ENCODE measurements at places on chromosomes 6 and 20.

GRCh38 chr6:79031821-79032590 is 46.0 kb downstream of the PHIP start:
- DNase-seq, result no peak

DNA sequence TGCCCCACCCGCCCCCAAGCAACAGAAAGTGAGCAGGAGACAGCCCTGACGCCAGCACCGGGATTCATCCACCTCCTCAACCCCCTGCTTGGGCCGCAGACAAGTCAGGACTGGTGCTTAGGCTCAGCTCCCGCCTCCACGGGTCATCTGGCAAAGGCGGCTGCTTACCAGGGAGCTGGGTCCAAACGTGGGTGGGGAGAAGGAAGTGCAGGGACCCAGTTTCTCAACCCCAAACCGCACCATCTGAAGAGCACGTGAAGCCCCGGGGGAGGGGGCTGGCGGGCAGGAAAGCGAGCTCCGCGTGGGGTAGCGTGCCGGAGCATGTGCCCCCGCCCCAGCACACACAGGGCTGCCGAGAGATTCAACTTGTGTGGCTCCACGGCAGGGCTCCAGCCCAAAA is 87.2 kb downstream of the BMP7 start:
- no peak for DNase-seq

- no peak for DNase-seq
Observed at GRCh38 chr20:58707770-58708169, 15.2 kb downstream of the NPEPL1 start.

- peak; percentile 74 for DNase-seq
Observed at GRCh38 chr6:137589067-137589848, 95.1 kb upstream of the OLIG3 start.

- DNase-seq, result peak; percentile 12
Observed at GRCh38 chr6:158050955-158051354, 69.3 kb downstream of the SYNJ2 start.

DNA sequence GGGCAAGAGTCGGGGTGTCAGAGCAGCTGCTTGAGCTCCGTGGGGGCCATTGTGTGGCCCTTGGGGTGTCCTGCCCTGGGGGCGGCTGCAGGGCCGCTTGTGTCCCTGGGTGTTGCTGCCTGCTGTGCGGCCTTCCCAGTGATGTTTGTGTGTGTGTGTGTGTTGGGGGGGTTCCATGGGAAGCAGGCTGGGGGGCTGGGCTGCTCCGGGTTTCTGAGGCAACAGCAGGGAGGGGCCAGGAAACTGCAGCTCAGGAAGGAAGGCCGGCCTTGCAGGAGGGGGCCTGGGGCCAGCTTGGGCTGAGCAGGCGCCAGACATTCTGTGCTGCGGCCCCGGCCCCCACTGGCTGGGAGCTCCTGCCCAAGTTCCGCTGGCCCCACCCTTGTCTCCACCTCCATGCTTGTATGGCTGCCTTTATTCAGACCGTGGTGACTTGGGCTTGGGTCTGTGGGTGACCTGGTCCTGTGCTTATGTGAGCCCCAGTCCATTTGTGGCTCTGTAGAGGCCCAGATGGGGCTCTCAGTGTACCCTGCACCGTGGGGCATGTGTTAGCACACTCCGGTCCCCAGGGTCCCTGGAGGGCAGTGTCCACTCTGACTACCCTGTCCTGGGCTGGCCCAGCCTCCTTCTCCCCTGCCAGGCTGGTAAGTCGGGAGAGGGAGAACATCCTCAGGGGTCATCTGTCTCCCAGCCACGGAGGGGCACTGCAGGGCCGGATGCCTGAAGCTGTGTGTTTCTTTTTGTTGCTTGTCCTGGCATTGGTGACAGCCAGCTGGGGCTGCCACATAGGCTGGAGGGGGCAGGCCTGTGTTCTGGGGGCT is 4.6 kb upstream of the SOX18 start:
- no peak for DNase-seq

DNA sequence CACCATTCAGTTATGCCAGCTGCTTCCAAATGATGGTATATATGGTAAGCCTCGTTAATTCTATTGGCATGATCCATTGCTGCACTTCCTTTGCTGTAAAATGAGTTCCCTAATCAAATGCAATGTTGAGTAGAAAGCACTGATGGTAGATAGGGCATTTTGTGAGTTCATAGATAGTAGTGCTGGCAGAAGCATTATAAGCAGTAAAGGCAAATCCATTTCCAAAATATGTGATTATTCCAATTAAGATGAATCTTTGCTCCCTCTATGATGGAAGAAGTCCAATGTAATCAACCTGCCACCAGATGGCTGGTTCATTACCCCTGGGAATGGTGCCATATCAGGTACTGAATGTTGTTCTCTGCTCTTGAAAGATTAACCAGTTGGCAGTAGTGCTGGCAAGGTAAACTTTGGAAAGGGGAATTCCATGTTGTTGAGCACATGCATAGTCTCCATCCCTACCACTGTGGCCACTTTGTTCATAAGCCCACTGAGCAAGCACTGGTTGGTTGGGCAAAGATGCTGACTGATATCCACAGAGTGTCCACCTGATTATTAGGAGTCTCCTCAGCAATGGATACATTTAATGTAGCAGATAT is 5.6 kb upstream of the TBPL1 start:
- DNase-seq, result no peak

- no peak for DNase-seq
Observed at GRCh38 chr20:4542270-4542669, 179.4 kb upstream of the PRND start.

DNA sequence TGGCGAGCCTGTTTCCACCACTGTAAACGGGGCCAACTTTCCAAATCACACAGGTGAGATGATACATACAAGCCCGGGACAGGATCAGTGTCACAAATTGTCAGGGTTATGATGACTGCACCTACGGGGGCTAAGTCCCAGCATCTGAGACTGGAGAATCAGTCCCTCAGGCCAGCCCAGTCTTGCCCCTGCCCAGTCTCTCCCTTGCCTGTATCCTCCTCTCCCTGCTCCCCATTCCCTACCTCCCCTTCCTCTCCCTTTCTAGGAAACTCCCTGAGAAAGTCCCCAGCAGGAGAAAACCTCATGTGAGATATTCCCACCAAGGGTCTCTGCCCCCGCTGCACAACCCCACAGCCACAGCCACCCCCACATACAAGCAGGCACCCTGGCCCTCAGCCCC is 1.5 kb downstream of the FOXS1 start:
- DNase-seq, result no peak

GRCh38 chr20:59598625-59599310 is 5.6 kb upstream of the PHACTR3 start:
- DNase-seq, result no peak

DNA sequence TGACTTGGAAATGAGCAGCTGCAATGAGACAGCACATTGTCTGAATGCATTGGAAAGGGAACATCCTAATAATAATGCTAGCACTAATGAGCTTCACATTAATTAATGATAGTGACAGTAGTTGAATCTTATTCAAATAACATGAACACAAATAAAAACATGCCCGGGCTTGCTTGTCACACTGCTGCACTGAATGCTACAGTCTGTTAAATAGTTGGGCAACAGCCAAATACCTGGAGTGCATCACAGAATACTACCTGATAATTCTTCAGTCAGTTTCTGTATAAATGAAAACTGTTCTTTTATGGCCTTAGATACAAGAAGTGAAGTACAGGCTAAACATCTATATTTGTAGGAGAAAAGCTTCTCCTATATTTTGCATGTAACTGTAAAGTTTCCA is 458.7 kb downstream of the RNF144B start:
- no peak for DNase-seq
